ENCODE measurements at places on chromosomes 6 and 20.
A peak's percentile ranks its signal among the peaks of the same experiment; 100 is the strongest.

DNA sequence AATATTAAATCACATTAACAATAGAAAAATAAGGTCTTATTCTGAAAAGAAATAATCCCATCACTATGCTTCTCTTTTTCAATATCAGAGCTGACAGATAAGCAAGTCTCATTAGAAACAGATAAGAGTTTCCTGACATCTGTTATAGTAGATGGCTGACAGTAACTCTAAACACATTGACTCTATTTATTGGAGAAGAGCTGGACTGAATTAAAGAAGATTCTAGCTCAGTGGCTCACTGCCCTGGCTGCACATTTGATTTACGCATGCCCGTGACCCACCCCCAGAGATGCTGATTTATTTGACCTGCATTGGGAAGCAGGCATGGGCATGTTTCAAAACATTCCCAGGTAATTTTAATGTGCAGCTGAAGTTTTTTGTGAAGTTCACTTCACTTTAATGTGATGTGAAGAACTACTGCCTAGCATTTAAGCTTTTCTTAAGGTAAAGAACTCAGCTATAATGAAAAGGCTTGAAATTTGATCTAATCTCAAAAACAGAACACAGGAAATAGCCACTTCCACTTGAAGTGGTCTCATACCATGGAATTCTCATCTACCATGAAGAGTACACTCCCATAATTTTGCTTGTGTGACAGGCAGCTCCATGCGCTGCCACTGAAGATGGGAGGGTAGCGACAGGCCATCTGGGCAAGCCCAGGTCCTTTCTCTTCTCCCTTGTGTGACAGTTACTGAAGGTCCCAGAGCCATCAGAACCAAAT, 162.3 kb downstream of the TPBG start:
- DNase-seq: no peak

DNA sequence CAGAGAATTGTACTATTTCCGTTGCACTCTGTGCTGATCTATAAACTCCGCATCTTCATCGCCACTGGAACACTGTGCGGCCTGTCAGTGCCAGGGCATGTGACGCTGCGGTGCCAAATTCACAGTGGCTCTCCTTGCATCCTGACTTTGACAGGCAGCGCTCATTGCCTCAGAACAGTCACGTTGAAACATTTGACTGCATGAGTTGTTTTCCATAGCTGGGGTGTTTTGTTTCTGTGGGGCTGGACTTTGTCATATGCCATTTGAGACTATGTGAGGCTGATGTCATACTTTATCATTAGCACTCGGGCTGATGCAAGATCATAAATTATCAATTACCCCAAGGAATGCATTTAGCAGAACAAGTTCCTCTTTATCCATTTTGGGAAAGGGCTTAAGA, 32.7 kb downstream of the CFAP61 start:
- no peak for DNase-seq

GRCh38 chr20:50580016-50580747, 70.0 kb downstream of the PTPN1 start:
- peak; percentile 69 for DNase-seq

- DNase-seq: peak; percentile 28
Measured at GRCh38 chr20:46688151-46689081, 828 bp downstream of the TP53RK start.

All from left lobe of liver (tissue), 2 donors.